ENCODE measurements at places on chromosomes 13 and 19. TPM values are rescaled to one million over a fixed set of nuclear protein-coding genes. Genes with fewer than 3 reads are reported as not detected.

The FDX2 gene
- total RNA-seq = 10.6 TPM

The TDRD12 gene
- not detected for total RNA-seq

The PLPPR3 gene
- total RNA-seq = not detected

The ZIC2 gene
- 0.24 TPM for total RNA-seq

The CCDC70 gene
- total RNA-seq = not detected

- DNase-seq = peak; percentile 65
Measured at GRCh38 chr13:48161530-48162179, 66.8 kb upstream of the MED4 start.

GRCh38 chr13:101703838-101704237, 251.4 kb downstream of the ITGBL1 start:
- DNase-seq = no peak

- DNase-seq = no peak
Measured at GRCh38 chr19:2926341-2927031, 18.3 kb downstream of the ZNF77 start.

DNA sequence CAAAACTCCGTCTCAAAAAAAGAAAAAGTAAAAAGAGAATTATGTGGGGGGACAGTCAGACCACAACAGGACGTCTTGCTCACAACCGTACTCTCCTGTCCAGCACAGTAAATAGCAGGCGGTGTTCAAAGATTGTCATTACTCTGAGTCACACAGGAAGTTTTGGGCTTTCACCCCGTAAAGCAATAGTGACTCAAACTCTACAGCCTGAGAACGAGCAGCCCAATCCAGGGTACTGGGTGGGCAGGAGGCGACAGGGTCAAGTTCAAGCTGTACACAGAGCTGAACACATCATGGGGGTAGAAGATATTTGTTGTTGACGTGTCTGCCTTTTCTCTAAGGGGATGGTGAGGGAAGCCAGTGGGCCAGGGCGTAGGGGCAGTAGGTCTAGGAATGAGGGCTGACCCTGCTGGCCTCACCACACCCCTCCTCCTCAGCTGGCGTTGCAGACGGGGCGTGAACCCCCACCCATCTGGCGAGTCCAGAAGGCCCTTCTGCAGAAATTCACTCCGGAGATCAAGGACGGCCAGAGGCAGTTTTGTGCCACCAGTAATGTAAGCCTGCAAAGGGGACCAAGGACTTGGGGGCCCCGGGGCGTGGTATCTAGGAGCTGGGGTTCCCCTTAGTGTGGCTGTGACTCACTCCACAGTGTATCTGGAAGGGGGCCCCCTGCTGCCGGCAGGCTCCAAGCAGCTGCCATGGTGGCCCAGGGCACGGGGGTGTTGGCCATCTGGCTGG, 23.3 kb downstream of the PRR12 start:
- DNase-seq = no peak
